IMR-90 (cell line): ENCODE measurements at places on chromosomes 6 and 20. TPM values are rescaled to one million over a fixed set of nuclear protein-coding genes. Genes with fewer than 3 reads are reported as not detected.

- no peak for DNase-seq
Measured at GRCh38 chr20:3693376-3693775, 11.6 kb upstream of the ADAM33 start.

DNA sequence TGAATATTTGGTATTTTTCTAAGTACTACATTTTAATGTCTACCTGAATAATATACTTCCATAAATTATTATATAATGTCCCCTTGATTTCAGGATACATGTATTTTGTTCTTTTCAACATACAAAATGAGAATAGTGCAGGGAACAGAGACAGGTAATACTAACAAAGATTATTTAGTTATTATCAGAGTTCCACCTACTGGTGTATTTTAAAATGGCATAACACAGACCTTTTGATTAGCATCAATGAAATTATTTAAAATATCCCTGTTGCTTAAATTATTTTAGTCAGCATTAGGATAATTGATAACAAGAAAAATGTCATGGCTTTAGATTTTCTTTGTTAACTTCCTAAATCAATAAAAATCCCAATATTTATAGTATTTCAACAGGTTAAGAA lies 184.0 kb downstream of the PRDM13 start:
- no peak for DNase-seq

GRCh38 chr6:130872250-130873095 lies 45.3 kb downstream of the SMLR1 start:
- DNase-seq = peak; percentile 44

Gene SLC29A1
- 4.1 and 4.7 TPM in 2 replicates for total RNA-seq

GRCh38 chr6:144753023-144753705 lies 468.0 kb downstream of the UTRN start:
- no peak for DNase-seq

- DNase-seq = no peak
Measured at GRCh38 chr20:1378735-1379125, 14.1 kb downstream of the FKBP1A start.

Gene CLIC5
- total RNA-seq = not detected in 2 replicates

Gene PTCHD4
- total RNA-seq = 0.72 and 1.1 TPM in 2 replicates

Gene PKIG
- total RNA-seq = 69.4 and 78.3 TPM in 2 replicates

GRCh38 chr6:4415549-4415948 lies 280.2 kb upstream of the ECI2 start:
- no peak for DNase-seq

DNA sequence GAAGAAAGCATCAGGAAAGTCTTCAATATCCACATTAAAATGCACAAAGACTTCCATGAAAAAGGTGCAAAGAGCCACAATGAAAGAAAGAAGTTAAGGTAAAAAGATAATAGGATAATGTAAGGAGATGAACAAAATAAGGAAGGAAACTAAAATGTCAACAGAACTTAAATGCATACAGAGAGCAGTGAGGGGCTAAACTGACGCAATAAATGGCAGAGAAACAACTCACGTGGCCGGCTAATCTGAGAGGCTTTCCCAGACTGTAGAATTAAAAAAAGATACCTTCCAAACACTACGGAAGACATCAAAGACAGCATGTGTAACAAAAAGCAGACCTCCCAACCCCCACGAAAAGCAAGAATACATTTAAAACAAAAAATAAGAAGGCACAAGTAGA lies 73.7 kb downstream of the GMDS start:
- no peak for DNase-seq

DNA sequence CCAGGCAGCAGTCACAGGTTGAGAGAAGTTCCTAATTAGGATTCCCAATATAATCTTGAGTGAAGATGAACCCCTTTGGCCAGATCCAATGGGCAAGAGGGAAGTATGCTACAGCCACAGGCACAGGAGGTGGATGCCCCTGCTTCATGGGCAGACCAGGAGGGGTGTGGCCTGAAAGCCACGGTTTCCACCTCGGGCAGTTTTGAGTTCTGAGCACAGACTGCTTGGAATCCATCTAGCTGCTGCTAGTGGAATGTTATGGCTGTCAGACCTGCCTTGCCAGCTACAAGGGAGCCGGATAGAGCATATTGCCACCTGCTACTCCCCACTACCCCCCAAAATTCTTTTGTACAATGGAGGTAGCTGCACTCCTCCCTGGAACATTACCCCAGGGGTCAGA lies 672.9 kb downstream of the HACE1 start:
- no peak for DNase-seq

GRCh38 chr6:2514965-2515543 lies 235.7 kb downstream of the MYLK4 start:
- no peak for DNase-seq

GRCh38 chr20:50969912-50970311 lies 11.3 kb downstream of the MOCS3 start:
- DNase-seq = peak; percentile 28

GRCh38 chr6:135322427-135323201 lies 141.5 kb downstream of the MYB start:
- DNase-seq = no peak

DNA sequence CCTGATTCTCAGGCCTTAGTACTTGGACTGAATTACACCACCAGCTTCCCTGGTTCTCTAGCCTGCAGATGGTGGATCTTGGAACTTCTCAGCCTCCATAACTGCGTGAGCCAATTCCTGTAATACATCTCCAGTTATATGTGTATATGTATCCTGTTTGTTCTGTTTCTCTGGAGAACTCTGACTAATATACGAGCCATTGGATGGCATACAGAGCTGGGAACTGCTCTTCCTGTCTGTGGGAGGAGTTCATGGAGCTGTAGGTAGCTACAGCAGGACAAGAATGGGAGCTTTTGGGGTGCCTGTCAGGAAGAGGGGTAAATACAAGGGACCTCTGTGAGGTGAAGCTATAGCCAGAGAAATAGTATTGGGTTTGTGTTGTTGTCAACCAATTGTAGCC lies 41.2 kb downstream of the TMEM14A start:
- peak; percentile 11 for DNase-seq

Gene KCNQ5
- 1.3 and 1.7 TPM in 2 replicates for total RNA-seq

DNA sequence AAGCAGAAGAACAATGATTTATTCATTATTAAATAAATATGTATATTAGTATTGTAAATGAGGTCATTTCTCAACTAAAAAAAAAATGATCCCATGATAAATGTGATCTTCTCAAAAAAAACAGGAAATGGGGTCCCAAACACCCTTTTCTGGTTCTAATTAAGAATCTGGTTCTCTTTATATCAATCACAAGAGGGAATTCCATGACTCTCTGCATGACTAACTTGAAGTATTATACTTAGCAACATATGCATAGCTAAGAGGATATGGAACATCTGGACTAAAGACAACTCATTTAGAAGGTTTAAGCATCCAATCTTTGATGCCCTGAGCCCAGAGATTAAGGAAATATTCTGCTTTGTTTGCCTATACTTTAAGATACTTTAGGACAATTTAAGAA lies 89.7 kb upstream of the EMILIN3 start:
- DNase-seq = peak; percentile 77

- no peak for DNase-seq
Measured at GRCh38 chr6:46507426-46507825, 16.2 kb upstream of the RCAN2 start.

DNA sequence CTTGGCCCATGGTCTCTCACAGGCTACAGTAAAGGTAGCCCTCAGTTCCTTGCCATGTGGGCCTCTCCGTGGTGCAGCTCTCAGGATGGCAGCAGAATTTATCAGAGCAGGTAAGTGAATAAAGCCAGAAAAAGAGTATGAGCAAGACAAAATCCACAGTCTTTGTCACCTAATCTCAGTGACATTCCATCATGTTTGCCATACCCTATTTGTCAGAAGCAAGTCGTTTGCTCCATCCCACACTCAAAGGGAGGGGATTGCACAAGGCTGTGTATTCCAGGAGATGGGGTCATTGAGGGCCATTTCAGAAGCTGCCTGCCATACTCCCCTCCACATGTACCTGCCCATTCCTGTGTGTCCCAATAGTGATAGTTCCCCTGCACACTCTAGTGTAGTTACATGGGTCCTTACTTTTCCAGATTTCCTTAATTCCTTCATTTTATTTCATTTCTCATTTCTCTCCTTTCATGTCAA lies 24.2 kb downstream of the ISM1 start:
- no peak for DNase-seq

Gene BPIFA1
- not detected in 2 replicates for total RNA-seq

Gene SLC35F1
- total RNA-seq = not detected in 2 replicates

- peak; percentile 76 for DNase-seq
Measured at GRCh38 chr6:31122791-31123706, 2.8 kb upstream of the CDSN start.

DNA sequence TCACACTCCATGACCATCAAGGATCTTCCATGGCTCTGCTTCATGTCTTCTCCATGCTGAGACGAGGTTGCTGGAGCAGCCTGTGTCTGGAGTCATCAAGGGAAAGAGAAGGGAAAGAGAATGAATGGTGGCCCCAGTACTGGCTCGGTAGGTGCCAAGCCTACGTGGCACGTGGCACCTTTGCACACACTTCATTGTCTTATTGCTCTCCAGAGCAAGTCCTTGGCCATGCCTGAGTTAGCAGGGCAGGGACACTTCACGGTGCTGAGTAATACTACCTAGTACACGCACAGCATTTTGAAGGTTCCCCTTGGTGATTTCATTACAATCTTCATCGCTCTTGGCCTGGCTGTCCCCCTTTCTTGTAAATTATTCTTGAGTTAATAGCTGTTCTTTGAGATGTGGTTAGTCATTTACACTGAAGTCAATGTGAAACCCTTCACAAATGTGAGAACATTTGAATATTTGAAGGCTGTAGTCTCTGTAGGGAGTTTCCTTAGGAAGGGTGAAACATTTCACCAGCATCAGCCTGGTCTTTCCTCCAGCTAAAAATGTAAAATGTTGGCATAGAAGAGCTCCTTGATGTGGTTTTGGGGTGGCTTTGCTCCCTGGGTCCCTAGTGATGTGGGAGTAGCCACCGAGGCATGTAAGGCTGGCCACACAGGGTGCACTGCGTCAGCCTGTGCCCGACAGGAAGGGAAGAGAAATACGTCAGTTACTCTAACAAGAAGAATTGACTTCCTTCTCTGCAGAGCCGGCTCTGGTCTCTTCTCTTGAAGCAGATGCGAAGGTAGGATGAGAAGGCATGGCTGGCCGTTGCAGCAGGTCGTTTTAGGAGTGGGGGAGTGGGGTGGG lies at the start of gene SYTL3:
SYTL3 (plus strand) TSS at position 766 of the 855 bp plus-strand sequence. CDS start 13,215 bp downstream, outside the sequence.
- peak; percentile 82 for DNase-seq

Gene SLC17A1
- not detected in 2 replicates for total RNA-seq

DNA sequence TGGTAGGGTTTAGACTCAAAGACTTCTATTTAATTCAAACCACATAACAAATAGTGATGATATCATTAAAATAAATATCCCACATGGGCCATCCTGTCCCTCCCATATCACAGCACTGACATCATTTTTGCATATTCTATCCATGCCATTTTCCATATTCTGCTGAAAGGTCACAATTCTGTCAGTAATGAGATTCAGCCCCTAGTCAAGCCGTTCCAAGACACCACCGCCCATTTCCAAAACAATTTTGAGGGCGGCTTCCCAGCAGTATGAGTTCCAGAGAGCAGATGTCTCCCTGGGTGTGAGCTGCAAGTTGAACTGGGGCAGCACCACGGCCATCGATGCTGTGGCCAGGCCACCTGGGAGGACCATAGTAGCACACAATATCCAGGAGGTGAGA lies 65.1 kb upstream of the PLEKHG1 start:
- DNase-seq = no peak

Gene CLVS2
- not detected in 2 replicates for total RNA-seq
